Activated CD4-positive, alpha-beta T cell treated with anti-CD3 and anti-CD28 coated beads, Interleukin-2, amount 10 ng/mL, durations not matched to agents 24 days and 14 days (primary cell): ENCODE measurements at places on chromosomes 6 and 20. TPM values are rescaled to one million over a fixed set of nuclear protein-coding genes. Genes with fewer than 3 reads are reported as not detected.

DNA sequence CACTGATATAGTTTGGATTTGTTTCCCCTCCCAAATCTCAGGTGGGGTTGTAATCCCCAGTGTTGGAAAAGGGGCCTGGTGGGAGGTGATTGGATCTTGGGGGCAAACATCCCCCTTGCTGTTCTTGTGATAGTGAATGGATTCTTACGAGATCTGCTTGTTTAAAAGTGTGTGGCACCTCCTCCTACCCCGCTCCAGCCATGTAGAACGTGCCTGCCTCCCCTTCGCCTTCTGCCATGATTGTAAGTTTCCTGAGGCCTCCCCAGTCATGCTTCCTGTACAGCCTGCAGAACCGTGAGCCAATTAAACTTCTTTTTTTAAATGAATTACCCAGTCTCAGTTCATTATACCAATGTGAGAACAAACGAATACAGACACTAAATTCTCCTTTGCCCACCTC lies 26.7 kb downstream of the SLC52A3 start:
- no peaks in the 10 kb centered on the region for H3K27me3 ChIP-seq
- H3K36me3 ChIP-seq = no peaks in the 10 kb centered on the region
- no peak overlapping the region for H3K4me3 ChIP-seq
- DNase-seq = no peak
- no peak overlapping the region for H3K27ac ChIP-seq

DNA sequence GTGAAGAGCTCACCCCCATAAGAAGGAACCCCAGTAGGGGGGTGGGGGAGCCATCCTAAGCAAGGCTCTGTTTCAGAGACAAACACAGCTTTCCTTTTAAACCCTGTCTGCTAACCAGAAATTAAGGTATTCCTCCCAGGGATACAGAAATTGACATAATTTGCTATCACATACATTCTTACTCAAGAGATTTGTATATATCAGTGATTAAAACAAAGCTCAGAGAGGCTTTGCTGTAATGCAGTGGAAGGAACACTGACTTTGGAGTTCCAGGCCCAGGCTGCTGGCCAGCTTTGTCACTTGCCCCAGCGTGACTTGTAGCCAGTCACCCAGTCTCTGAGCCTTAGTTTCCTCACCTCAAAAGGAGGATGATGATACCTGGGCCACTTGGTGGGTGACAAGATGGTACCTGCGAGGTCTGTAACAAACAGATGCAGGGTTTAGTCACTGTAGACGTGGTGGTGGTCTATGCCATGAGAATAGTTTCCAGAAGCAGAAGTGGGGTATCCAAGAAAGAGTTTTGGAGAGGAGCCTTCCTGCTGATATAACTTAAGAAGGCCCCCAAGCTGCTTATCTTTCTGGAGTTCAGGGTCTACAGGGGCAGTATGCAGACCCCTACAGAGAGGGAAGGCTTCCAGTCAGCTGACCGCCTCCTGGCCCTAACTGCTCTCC lies 3.2 kb upstream of the FOXF2 start:
- H3K27me3 ChIP-seq = peaks cover 68% of the 10 kb centered on the region
- no peak overlapping the region for H3K4me3 ChIP-seq
- peaks cover 14% of the 10 kb centered on the region for H3K4me1 ChIP-seq
- no peaks in the 10 kb centered on the region for H3K36me3 ChIP-seq

GRCh38 chr6:63941747-63942470 lies 306.3 kb downstream of the PHF3 start:
- DNase-seq = no peak
- no peaks in the 10 kb centered on the region for H3K36me3 ChIP-seq
- H3K4me3 ChIP-seq = no peak overlapping the region
- H3K4me1 ChIP-seq = no peaks in the 10 kb centered on the region
- no peak overlapping the region for H3K27ac ChIP-seq

DNA sequence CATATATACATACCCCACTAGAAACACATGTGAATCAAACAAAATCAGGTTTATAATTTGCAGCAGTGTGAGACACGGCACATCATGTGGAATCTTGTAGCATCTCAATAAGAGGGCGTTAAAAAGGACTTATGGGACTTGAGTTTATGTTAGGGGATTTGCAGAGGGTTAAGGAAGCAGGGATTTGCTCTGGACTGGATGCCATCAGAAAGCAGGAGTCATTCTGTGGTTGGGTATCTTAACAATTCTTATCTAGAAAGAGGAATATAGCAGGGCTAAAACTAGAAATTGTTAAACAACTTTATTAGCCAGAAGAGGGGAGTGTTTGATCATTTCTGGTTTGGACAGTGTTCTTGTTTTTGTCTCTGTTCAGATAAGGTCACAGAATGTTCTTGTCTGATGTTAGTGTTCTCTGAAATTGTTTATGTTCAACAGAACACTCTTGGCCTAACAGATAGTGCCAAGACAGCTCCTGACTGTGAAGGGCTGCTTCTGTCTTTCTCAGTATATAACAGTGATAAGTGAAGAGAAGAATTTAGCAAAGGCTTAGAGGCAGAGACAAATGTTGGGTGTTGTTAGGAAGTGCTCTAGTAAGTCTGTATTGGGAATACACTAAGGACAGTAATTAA lies 39.2 kb downstream of the LIN28B start:
- H3K4me1 ChIP-seq = no peaks in the 10 kb centered on the region
- no peaks in the 10 kb centered on the region for H3K36me3 ChIP-seq
- DNase-seq = no peak
- no peaks in the 10 kb centered on the region for H3K27me3 ChIP-seq
- no peak overlapping the region for H3K27ac ChIP-seq

DNA sequence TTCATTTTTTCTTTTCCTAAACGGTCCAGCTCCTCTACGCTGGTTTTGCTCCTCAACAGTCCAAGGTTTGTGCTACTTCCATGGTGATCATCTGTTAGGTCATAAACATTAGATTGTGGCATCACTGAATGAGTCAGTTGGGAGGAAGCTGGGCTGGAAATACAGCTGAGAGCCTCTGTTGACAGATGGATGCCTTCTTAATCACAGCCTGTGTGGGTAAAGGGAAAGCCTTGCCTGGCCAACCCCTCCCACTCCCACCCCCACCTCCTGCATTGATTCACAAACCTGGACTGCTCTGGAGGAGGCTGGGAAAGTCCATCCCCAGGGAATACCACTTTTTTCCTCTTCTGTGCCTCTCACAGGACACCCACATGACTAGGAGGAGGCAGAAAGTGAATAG lies 180.6 kb upstream of the CCN2 start:
- H3K4me3 ChIP-seq = no peak overlapping the region
- DNase-seq = no peak
- H3K36me3 ChIP-seq = no peaks in the 10 kb centered on the region
- no peak overlapping the region for H3K27ac ChIP-seq

AGER gene
- 20.7 and 24.1 TPM in 2 replicates for total RNA-seq
